Stimulated activated naive CD8-positive, alpha-beta T cell treated with anti-CD3 and anti-CD28 coated beads, Interleukin-15, Interleukin-2, amounts not matched to agents 100 U/mL and 50 U/mL, for 24 hours (primary cell): ENCODE measurements at places on chromosomes 1 and 21.

- DNase-seq, result no peak
Observed at GRCh38 chr1:47688461-47689296, 250.8 kb downstream of the FOXD2 start.

DNA sequence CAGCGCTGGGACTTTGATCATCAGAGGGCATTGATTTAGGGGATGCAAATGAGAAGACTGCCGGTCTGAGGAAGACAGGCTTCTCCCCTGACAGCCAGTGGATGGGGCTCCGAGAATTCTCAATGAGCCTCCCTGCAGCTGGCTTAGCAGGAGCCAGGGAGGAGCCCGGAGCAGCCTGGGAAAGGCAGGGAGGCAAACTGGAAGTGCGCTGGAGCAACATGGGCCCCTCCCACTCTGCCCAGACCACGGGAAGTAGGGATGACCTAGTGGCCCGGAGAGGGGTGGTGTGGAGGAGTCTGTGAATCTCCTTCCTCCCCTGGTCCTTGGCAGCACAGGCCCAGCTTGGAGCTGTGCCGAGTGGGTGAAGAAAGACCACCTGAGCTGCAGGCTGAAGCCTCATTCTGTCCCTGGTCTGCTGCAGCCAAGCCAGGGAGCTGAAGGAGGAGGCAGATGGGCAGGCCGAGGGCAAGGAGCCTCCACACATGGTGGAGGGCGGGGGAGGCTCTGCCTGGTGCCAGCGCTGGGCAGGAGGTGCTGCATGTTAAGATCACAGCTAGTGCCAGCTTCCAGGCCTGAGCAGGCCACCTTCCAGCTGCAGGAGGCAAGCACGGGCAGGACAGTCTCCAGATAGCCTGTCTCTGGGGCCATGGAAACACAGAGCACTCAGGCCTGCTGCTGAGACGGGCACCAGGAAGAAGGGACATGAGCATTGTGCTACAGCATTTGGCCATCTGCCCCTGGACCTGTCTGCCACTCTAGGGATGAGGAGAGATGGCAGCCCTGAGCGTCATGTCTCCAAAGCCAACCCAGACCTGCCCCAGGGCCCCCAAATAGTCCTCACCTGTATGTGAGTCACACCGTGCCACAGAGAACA is 12.2 kb upstream of the CLSTN1 start:
- no peak for DNase-seq

- no peak for DNase-seq
Observed at GRCh38 chr1:197740992-197741391, 34.3 kb downstream of the DENND1B start.

DNA sequence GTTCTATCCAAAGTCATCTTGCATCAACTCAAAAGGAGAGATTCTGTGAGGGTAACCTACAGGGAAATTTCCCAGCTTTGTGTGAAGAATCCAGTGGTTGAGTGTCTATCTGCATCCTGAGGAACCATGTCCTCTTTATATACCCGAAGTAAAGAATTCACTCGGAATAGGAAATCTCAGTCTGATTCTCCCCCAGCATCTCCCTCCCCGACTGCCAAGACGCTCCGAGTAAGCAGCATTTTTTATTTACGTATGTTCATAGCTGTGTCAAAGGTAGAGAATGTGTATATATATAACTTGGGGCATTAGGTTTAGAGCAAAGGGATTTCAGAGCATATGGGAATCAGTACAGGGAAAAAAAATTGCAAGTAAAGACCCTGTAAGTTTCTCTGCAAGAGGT is 170.2 kb downstream of the SYT2 start:
- no peak for DNase-seq

DNA sequence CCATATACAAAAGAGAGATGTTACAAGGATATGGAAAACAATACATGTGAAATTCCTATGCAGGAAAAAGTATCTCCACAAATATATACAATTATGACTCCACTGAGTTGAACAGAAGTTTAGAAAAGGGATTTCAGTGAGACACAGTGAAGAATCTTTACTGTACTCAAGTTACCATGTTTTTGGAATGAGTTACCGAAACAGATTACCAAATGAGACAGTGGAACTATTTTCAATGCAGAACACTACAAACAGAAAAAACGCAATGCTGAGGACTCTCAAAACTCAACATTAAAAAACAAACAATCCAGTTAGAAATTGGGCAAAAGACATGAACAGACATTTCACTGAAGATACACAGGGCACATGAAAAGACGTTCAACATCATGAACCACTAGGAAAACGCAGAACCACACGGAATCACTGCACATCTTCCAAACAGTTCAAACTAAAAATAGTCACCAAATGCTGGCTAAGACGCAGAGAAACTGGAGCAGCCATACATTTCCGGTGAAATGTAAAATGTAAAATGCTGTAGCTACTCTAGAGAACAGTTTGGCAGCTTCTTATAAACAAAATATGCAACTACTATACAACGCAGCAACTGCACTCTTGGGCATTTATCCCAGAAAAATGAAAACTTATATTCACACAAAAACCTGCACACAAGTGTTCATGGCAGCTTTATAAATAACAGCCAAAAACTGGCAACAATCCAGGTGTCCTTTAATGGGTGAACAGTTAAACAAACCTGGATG is 118.7 kb downstream of the UBR4 start:
- DNase-seq, result no peak

GRCh38 chr1:47962750-47963492 is 34.3 kb downstream of the TRABD2B start:
- no peak for DNase-seq

DNA sequence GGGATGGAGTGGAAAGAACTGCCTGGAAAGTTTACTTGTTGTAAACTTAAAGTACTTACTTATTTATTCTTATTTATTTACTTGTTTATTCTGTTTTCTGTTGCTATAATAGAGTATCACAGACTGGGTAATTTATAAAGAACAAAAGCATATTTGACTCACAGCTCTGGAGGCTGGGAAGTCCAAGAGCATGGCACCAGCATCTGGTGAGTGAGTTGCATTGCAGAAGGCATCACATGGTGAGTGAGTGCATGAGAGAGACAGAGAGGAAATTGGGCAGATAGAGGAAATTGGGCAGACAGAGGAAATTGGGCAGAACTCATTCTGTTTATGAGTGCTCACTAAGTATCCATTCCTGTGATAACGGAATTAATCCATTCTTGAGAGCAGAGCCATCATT is 11.6 kb upstream of the RGSL1 start:
- DNase-seq, result no peak

GRCh38 chr1:44646261-44647110 is 27.8 kb downstream of the TMEM53 start:
- DNase-seq, result no peak

GRCh38 chr1:201149400-201149799 is 4.9 kb downstream of the TMEM9 start:
- DNase-seq, result no peak

DNA sequence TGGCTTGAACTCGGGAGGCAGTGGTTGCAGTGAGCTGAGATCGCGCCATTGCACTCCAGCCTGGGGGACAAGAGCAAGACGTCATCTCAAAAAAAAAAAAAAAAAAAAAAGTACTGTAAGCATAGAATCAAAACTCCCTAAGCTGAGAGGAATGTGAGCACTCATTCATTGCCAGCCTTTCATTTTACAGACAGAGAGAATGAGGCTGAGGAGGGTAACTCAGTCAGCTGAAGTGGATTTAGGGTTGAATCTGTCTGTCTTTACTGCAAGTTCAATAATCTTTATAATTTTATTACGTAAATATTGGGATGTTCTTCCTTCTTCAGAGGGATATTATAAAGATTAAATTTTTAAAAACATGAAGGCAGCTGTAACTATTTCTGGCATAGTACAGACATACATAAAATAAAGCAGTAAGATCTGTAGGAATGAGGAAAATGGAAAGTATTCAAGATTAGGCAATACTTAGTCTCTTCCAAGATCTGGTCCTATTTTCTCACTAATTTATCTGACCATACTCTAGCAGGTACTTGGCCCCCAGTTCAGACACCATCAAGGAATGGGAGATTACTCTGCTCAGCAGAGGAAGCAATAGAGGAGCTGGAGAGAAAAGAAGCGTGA is 24.1 kb upstream of the MNDA start:
- DNase-seq, result no peak

- DNase-seq, result no peak
Observed at GRCh38 chr1:30853350-30853749, 55.2 kb downstream of the SDC3 start.

DNA sequence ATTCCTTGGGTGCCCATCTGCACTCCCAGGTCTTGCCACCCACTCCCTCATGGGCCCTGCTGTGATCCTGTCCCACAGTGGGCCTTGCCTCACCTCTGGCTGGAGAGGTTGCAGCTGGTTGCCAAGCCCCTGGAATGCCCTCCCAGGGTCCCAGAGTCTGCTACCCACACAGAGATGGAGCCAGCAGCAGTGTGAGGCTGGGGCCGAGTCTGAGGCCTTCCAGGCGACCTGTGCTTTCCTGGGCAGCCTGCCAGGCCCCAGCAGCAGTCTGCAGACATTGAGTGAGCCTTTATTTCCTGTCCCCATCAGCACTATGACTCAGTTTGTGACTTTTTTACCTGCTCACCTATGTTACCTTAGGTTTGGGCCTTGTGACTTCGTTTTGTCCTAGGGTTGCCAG is 25.0 kb upstream of the TSPAN2 start:
- no peak for DNase-seq

GRCh38 chr1:25802915-25803314 is 2.9 kb downstream of the SELENON start:
- no peak for DNase-seq

GRCh38 chr1:78088486-78088885 is 42.7 kb downstream of the GIPC2 start:
- no peak for DNase-seq
